Adrenal gland (tissue), 19 donors: ENCODE measurements at places on chromosomes 6 and 20. TPM values are rescaled to one million over a fixed set of nuclear protein-coding genes. Genes with fewer than 3 reads are reported as not detected.

TSPO2 gene
- total RNA-seq, result not detected

ZFP57 gene
- total RNA-seq, result 0.96 TPM

TTI1 gene
- total RNA-seq, result 22.0 TPM

SLC12A5 gene
- total RNA-seq, result 17.3 TPM

DCBLD1 gene
- 6.2 TPM for total RNA-seq

HDGFL1 gene
- not detected for total RNA-seq

TBC1D7 gene
- total RNA-seq, result 19.4 TPM

SNHG17 gene
- total RNA-seq, result 15.2 TPM

CRYBG1 gene
- 3.7 TPM for total RNA-seq

C20orf141 gene
- total RNA-seq, result not detected

PCNA gene
- 55.2 TPM for total RNA-seq

DPPA5 gene
- not detected for total RNA-seq

SLC18B1 gene
- 32.8 TPM for total RNA-seq

CARMIL1 gene
- total RNA-seq, result 36.2 TPM

TOMM6 gene
- total RNA-seq, result 199 TPM

GSTA2 gene
- total RNA-seq, result 1.1 TPM

FUCA2 gene
- total RNA-seq, result 47.5 TPM

TMEM244 gene
- total RNA-seq, result not detected

RBM38 gene
- total RNA-seq, result 11.7 TPM

OPRM1 gene
- 0.33 TPM for total RNA-seq

HTR1B gene
- not detected for total RNA-seq

PDE7B gene
- total RNA-seq, result 8.3 TPM

BMP6 gene
- 4.4 TPM for total RNA-seq

GGTLC1 gene
- total RNA-seq, result not detected

NFATC2 gene
- total RNA-seq, result 2.4 TPM

RAB32 gene
- total RNA-seq, result 17.2 TPM

TNXB gene
- total RNA-seq, result 139 TPM

AVP gene
- total RNA-seq, result not detected
